ENCODE measurements at places on chromosomes 3 and 15.

DNA sequence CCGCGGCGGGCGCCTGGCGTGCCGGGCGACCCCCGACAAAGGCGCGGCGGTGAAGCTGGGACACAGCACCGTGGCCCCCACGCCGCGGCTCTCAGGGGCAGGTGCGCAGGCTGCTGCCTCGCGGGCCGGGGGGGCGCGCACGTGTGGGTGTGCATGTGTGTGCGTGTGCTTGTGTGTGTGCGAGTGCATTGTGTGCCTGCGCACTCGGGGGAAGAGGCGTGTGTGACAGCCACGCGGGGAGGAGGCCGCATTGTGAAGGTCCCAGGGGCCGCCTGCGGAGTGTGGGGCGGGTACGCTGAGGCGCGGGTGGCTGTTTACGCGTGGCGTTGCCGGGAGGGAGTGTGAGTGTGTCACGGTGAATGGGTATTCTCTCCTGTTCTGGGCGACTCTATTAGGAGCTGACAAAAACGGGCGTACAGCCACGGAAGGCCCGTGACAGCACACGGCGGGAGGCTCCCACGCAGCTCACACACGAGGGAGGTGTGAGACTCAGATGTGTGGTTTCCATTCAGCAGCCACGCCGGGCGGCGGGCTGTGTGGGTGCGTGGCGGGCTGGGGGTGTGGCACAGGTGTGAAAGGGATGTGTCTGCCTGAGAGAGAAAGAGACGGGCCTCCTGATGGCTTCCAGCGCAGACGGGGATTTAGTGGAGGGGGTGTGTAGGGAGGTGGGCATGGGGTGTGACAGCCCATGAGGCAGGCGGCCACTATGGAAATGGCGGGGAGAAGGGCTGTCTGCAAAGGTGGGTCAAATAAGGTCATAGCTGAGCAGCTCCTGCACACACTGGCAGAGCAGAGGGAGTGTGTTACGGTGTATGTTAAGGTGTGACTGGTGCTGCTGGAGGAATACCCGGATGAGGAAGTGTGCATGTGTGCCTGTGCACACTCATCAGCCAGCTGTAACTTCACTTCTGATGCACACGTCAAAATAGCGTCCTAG, 750 bp downstream of the PODXL2 start:
- DNase-seq = peak; percentile 38

DNA sequence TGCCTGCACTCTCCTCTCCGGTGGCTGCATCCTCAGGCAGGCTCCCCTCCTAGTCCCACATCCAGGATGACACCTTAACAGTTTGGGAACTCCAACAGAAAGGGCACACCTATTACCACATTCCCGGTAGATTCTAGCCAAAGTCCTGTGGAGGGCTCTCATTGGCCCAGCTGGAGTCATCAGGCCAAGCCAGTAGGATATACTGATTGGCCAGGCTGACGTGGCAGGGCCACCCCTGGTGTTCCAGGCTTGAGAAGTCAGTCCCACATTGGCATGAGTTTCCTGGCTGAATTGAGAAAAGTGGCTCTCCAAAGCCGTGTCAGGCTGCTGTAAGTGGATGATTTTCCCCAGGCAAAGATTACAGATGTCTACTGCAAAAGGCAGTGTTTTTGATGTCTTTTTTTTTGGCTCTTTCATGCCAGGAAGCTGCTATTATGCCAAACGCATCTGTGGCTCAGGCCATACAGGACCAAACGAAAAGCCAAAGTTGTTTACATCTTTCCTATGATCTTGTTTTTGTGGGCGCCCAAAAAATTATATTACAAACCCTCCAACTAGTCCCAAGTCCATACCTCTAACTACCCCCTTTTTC, 6.6 kb upstream of the BLM start:
- DNase-seq = no peak

DNA sequence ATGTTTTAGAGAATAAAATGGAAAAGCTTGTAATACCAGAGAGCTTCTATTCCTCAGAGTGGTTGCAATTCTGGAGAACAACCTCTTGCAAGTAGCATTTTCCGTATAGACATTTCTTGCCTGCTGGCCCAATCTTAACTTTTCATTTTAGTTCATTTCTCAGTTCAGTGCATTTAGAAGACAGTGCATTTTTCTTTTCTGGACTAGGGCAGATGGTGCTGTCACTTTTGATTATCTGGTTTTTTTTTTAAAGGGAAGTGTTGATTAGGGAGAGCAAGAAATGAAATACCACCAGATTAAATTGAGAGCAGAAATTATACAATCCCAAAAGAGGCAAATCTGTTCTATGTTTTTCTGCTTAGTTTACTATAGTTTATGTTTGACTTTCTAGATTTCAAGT, 172.7 kb downstream of the GHSR start:
- DNase-seq = peak; percentile 21

DNA sequence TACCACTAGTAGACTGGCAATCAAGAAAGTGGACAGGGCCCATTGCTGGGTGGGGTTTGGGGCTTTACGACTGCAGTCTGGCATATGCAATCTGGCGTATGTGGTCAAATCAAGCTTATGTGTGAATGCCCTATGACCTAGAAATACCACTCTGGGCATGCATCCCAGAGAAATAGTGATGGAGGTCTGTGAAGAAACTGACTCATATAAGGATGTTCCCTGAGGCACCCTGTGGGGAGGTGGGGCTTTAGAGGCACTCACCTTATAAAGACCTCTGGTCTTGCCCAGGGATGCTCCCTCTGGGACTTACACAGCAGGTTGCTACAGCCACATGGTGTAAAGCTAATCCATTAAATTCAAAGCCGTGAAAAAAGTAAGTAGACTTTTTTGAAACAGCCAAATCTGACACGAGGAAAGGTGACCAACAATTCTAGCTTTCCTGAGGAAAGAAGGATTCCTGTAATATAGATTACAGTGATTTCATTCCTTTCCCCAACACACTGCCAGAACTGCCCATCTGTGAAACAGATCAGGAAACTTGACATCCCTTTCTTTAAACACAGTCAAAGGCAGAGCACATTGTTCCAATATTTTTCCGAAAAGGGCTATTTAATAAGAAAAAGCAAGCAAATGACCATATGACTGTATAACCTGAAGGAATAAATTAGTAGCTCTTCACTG, 13.6 kb downstream of the RARRES1 start:
- peak; percentile 34 for DNase-seq

- no peak for DNase-seq
Observed at GRCh38 chr3:49512781-49513355, 41.4 kb upstream of the BSN start.

GRCh38 chr3:17852217-17852616, 109.8 kb upstream of the TBC1D5 start:
- DNase-seq = no peak

DNA sequence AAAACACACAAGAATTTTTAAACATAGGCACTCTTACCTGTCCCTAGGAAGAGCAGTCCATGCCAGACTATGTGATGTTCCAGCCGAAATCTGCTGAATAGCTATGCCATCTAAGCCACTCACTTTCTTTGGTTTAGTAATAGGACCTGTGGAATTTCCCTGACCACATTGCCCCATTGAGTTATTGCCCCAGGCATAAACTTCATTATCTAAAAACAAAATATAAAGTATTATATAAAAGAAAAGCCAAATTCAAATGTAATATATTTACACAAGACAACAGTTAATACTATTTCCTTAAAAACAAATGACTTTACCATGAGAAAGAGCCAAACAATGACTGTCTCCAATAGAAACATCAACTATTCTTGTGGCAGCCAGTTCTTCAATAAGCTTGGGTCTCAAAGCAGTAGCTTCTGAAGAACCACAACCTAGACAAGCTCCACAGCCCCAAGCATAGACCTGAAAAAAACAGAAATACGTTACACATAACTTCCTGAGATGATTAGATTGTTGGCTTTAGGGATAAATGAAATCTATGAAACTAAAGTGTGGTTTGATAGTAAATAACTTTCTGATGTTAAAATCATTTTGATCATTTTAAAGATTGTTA, 84.3 kb downstream of the HERC1 start:
- DNase-seq = no peak

DNA sequence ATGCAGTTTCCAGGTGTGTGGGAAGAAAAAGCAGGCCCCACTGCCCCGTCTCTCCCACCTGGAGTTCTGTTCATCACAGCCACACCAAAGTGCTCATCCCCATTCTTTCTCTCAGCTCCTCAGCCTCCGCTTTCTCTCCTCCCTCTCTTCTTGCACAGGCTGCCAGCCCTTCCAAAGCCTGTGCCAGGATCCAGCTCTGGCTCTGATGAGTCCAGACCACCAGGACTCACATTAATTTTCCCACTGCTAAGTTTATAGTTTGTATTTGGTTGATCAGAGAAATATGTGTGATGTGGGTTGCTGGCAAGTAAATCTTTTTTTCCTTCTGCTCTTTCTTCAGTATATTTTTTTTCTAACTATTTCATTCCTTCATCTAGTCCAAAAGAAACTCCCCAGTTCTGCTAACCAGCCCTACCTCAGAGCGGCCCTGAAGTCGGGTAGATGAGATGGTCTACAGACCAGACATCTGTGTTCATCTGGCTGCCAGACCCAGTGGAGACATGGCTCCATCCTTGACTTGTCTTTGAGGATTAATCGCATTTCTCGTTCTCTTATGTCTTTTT, 49.8 kb downstream of the BOC start:
- DNase-seq = no peak

GRCh38 chr15:63385911-63386531, 4.4 kb upstream of the CA12 start:
- no peak for DNase-seq

DNA sequence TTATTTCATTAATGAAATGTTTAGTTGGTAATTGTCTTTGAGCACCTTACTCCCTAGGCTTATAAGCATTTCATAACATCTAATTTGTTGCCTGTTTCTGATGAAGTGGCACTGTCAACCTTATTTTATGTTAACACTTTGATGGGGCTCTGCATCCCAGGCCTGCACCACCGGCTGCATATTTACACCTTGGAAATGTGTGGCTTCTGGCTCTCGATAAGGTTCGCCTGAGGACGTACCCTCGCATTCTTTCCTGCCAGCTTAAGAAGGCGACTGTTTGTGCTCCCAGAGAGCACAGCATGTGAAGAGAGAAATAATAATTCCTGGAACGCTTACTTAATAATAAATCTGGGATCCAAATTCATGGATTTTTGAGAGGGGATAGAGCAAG, 763.3 kb upstream of the CFAP20DC start:
- DNase-seq = no peak

GRCh38 chr3:37862903-37863815, 1.5 kb downstream of the CTDSPL start:
- DNase-seq = peak; percentile 35

GRCh38 chr15:57540736-57541135, 51.0 kb upstream of the MYZAP start:
- no peak for DNase-seq

- no peak for DNase-seq
Observed at GRCh38 chr15:66729331-66729951, 27.4 kb downstream of the SMAD6 start.

DNA sequence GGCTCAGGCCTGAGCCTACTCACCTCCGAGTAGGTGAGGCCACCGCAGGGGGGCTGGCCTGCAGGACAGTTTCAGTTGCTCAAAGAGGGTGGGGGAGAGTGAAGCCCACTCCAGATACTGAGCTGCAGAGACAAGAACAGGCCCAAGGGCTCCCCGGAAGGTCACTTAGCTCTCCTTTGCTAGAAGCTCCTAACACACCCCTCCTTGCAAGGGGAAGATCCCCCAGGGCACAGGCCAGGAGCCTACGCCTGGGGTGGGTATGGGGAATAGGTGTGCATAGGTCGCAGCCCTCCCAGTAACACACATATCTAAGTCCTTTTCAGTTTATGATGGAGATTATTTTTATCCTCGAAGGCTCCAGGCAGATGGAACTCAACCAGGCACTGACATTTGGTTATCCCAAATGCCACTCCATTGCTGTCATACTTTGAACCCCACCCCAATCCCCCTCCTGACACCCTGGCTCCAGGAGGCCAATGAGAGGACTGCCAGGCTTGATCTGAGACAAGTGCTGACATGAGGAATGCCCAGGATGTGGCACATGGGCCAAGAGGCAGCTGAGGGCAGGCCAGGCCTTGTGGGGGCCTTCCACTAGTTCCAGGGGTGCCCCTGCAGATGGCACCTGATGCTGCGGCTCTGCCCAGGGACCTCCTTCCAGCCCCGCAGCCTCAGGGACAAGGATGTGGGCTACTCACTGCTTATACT, 1.1 kb upstream of the MUSTN1 start:
- DNase-seq = no peak

- DNase-seq = no peak
Observed at GRCh38 chr3:54967731-54968161, 39.9 kb upstream of the LRTM1 start.

DNA sequence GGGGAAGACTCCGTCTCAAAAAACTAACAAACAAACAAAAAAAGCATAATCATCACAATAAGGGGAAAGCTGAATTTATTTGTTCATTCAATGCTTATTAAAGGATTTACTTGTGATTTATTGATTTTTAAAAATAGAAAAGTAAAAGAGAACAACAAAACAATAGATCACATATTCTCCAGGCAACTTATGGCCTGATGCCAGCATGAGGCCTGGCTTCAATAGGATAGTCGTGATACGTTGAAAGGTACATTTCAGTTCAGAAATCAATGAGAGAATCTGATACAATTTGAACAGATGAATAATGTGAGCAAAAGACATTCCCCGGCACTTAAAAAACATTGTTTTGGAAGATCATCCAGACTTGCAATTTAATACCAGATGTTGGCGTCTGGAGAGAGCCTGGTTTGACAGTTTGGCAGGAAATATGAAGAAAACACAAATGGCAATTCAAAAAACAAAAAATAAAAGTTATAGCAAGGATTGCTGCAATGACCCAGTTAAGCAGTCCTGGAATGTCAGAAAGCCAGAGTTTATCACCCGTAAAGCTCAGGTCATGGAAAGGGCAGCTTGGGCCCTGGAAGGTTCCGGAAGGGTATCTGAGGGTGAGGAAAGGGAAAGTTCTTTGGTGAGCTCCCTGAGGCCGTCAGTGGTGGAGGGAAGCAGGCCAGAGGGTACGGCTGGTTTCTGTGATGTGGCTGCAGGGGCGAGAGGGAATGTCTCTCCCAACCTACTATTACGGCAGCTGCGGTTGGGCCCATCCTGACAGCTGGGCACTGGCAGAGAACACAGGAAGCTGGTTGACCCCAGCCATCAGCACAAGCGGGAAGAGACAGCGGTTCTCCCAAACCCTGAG, 230.2 kb upstream of the HES1 start:
- DNase-seq = no peak

DNA sequence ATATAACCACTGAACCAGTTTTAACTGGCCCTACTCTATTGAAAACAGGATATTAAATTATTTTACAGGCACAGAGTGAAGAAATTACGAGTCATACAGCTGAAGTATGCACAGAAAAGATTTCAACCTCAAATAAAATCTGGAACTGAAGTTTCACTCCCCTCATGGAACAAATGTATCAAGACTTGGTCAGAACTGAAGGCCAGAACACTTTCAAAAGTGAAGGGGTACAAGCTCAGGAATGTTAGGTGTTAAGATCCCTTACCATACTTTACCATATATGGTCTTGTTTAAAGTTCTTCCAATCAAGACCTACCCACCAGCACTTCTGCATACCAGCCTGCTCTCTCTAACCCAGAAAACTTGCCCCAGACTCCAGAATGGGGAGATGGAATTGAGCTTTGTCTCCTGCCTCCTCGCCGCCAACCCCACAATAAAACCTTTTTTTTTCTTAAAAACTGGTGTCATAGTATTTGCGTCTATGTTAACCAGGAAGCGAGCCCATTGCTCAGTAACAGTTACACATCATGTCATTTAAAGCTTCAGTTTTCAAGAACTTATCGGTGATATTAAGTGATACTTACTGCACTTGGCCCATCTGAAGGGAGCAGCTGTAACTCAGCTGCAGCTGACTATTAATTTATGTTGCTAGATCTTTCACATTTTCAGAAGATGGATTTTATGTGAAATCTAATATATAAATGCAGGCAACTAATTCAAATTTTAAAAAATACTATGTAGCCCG, 59.9 kb downstream of the OXSM start:
- DNase-seq = no peak

Data from cerebellum (tissue), 4 donors.